ENCODE measurements at places on chromosomes 2 and 18.
A peak's percentile ranks its signal among the peaks of the same experiment; 100 is the strongest.

- DNase-seq, result no peak
Measured at GRCh38 chr2:23595601-23596251, 210.7 kb downstream of the KLHL29 start.

GRCh38 chr2:128626760-128627511 lies 308.3 kb upstream of the HS6ST1 start:
- no peak for DNase-seq

DNA sequence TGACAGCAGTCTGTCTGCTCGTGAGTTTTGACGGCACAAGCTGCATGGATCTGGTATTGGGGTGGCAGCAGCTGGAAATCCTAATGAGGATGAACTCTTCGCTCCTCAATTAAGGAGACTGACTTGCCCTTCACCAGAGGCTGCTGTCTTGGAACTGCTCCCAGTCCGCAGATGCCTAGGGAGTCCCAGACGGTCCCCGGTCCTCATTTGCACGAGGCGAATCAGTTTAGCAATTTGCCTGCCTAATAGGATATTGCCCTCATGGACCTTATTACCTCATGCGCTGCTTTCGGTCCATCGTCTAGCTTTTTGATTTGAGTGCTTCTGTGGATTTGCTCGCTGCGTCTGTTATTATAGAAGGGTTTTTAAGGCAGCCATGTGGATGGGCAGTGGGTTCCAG lies 40.6 kb downstream of the ASAP2 start:
- DNase-seq, result no peak

GRCh38 chr2:3300224-3300995 lies 77.2 kb downstream of the EIPR1 start:
- no peak for DNase-seq

- no peak for DNase-seq
Measured at GRCh38 chr2:11617984-11618707, 51.8 kb downstream of the NTSR2 start.

DNA sequence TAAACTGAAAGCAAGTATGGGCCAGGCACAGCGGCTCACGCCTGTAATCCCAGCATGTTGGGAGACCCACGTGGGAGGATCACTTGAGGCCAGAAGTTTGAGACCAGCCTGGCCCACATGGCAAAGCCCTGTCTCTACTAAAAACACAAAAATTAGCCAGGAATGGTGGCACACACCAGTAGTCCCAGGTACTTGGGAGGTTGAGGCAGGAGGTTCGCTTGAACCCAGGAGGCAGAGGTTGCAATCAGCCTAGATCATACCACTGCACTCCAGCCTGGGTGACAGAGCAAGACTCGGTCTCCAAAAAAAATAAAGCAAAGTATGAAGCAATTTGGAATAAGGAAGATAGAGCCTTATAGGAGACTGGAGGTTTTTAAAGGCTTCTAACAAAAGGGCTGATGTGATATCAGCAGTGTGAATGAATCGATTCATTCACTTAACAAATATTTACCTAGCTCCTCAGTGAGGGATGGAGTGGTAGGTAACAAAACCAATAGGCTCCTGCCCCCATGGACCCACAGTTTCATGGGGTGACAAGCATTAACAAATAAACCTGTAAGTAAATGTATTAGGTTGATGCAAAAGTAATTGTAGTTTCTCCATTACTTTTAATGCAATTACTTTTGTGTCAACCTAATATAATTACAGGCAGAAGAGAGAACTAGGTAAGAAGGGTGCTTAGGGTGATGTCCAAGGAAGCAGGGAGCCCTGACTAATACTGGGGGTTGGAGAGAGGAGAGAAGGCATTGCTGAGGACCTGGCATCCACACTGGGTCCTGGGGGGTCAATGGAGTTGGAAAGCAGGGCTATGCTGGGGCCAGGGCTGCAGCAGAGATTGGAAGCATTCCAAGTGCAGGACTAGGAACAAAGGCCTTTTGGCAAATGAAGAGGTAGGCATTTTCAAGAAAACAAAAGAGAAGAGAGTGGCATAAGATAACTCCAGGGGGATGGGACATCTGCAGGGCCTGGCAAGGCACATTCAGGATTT lies 195.4 kb upstream of the ARL4C start:
- DNase-seq, result no peak

DNA sequence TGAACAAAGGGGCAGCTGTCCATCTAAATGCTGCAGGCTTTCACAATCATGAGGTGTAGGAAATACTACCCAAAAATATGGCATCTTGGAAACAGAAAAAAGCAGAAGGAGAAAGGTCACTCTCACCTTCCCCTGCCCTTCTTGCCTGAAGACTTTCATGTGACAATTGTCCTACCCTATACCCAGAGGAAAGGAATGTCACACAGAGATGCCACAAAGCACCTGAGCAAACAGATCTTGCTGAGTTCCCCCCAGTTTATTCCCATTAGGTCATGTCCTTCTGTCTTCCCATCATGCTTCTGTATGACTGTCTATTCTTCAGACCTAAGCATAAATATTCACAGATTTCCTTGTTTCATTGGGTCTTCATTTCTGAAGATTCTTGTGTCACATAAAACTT lies 116.6 kb upstream of the MSH6 start:
- DNase-seq, result no peak

DNA sequence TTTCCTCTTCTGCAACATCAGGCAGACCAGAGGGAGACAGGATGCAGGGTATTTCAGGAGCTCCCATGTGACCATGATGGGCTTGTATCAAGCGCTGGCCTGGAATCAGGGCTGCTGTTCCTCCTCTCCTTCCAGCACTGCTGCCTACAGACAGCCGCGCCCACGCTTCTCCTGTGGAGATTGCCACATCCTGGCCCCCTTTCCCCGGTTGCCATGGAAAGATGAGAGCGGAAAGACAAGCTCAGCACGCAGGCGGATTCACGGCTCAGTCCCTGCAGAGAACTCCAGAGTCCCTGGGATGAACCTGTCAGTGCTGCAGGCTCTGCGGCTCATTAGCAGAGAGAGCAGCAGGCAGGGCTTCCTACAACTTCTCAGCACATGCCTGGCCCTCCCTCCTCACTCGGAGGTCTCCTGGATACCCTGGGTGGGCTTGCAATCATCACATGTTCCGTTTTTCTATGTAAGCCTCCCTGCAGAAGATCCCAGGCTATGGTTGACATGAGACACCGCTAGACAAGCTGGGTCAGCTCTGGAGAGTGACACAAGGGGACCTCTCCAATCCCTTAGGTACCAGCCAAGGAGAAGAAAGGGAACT lies 497.8 kb upstream of the MYT1L start:
- peak; percentile 4 for DNase-seq

DNA sequence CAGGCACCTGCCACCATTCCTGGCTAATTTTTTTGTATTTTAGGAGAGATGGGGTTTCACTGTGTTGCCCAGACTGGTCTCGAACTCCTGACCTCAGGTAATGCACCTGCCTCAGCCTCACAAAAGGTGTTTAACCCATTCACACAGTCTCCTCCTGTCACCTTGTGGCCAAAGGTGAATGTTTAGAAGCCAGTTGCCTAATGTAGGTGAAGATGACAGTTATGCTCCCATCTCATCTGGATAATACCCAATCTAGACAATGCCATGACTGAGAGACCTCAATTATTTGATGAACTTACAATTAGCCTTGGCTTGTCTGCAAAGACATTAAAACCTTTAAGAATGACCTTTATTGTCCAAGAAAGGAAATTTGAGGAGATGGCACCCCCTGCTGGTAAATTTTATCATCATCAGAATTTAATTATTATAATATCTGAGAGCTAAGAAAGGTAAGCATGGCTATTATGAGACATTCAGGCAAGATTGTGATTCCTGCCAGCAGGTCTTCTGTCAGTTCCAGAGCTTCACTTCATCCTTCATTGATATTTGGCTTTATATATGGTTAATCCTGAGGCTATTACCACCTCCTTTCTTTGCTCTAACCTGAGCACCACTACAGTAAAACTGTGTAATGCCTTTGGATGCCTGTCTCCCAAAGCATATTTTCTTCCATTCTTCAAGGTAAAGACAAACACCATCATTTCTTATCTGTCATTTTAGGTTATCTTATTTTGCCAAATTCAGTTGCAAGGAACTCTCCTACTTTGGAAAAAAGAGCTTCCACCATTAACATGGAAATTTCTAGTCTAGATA lies 117.6 kb downstream of the FAM124B start:
- DNase-seq, result no peak

All from activated CD4-positive, alpha-beta T cell treated with anti-CD3 and anti-CD28 coated beads for 1 hour (primary cell).